Activated naive CD8-positive, alpha-beta T cell treated with anti-CD3 and anti-CD28 coated beads, Interleukin-2, amount 10 ng/mL, durations not matched to agents 7 days and 5 days (primary cell): ENCODE measurements at places on chromosomes 7 and 10. TPM values are rescaled to one million over a fixed set of nuclear protein-coding genes. Genes with fewer than 3 reads are reported as not detected.

Gene ADAP1
- total RNA-seq, result 25.0 TPM

Gene EZH2
- 73.8 TPM for total RNA-seq

Gene GFRA1
- not detected for total RNA-seq

Gene GIMAP4
- total RNA-seq, result 288 TPM

Gene KIAA1217
- 0.06 TPM for total RNA-seq

Gene RADIL
- 0.28 TPM for total RNA-seq

Gene CDK14
- 1.2 TPM for total RNA-seq

Gene NKX2-3
- total RNA-seq, result not detected

Gene TSPAN12
- total RNA-seq, result not detected

Gene ADAM12
- 0.39 TPM for total RNA-seq

DNA sequence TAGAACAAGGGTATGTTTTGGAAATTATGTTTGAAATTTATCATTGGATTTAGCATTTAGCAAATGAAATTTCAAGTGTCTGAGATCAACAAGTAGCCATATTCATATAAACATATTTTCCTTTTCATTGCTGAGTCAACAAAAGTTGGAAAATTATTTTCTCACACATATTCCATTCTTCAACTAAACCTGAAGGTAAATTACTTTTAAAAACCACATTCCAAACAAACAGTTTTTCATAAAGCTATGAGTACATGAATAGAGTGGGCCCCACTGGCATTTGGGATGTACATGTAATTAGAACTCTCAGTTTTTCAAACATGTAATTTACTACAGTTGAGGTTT is 178.3 kb upstream of the MKLN1 start:
- DNase-seq, result no peak

DNA sequence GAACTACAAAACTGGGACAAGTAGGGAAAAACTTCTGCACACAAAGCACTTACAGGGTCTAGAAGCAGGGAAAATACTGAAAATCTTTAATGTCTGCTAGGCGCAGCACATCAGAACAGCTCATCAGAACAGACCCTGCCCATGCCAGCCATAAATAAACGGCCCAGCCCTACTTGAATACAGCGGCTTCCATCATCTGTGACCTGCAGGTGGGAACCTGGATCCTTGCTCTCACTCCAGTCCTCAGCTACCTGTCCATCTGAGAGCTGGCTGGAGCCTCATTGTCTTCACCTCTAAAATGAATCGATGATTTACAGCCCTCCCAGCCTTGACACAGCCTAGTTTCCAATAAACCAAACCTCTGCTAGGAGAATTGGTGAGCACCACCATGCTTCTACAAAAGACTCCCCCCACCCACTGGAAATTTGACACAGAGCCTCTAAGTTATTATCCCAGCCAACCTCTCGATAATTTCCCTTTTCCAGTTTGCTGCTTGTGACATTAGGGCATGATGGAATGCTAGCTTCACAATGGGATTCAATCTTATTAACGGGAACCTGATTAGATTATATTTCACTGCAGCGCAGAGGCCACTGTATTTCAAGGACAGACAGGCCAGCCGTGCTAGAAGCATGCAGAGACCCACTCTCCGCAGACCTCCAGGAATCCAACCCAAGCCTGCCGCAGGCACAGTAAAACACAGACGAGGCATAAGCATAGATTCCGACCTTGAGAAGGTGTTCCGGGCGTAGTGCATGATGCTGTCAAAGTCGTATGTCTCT is 61.6 kb upstream of the OPALIN start:
- no peak for DNase-seq

GRCh38 chr7:33644489-33644888 is 260.9 kb upstream of the BMPER start:
- DNase-seq, result no peak

- no peak for DNase-seq
Measured at GRCh38 chr7:6691103-6691502, 15.6 kb downstream of the ZNF12 start.

DNA sequence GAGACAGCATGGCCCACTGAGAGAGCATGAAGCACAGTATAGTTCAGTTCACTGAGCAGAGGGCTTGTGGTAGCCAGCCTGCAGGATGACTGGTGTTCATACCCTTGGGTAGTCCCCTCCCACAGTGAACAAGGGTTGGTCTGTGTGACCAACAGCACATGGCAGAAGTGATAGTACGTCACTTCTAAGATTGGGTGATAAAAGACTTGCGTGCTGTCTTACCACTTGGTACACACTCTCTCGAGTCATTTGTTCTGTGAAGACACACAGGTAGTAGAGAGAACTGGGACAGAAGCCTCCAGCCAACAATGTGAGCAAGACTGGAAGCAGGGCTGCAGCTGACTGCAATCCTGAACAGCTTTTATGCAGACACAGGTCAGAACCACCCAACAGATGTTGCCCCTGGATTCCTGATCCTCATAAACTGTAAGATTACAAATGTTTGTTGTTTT is 14.6 kb downstream of the EPC1 start:
- peak; percentile 48 for DNase-seq

DNA sequence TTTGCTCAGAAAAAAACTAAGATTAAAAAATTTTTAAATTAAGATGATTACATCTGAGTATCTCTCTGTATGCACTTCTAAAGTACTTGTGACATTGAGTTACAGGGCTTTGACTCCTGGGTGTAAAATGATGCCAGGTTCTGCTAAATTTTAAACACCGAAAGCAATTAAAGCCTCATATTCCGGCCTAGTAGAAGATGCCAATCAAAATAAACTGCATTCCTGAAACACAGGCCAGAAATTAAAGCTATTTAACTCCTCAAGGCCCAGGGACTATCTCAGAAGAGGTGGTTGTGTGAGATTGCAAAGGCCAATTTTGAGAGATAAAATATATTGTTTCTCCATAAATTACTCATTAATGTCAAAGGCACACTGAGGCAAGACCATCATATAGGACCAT is 388.3 kb downstream of the KIF20B start:
- DNase-seq, result no peak

GRCh38 chr7:67361150-67361549 is 364.5 kb downstream of the TYW1 start:
- no peak for DNase-seq

DNA sequence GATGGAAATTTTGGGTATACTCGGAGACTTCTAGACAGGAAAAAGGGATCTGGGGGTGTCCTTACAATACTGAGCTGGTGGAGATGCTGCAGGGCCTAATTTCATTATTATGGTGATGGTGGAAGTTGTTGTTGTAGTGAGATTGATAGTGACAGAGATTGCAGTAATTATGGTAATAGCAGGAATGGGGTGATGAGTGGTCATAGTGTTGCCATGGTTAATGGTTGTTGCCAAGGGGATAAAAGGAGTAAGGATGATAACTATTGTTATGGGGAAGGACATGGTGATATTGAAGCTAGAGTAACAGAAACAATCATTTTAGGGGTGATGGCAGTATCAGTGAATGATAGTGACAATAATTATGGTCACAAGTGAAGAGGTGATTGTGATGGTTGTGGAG is 27.1 kb upstream of the LBX1 start:
- no peak for DNase-seq

GRCh38 chr7:118312051-118312450 is 87.5 kb downstream of the ANKRD7 start:
- no peak for DNase-seq

DNA sequence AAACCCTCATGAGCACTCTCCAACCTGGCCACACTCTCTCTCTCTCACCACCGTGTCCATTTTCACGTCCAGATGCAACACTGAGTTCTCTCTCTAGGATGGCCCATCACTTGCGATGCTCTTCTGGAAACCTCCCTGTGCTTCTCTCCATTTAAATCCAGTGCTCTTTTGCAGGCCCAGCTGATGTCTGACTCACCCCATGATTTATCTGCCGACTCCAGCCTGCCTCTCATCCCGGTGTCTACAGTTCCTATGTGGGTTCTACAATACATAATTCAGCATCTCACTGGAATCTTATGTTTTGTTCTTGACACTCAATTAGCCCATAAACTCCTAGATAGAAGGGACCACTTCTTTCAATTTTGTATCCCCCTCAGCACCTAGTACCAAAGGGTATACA is 5.0 kb downstream of the TPK1 start:
- no peak for DNase-seq

- no peak for DNase-seq
Measured at GRCh38 chr10:65083222-65083621, 1562.0 kb downstream of the REEP3 start.

DNA sequence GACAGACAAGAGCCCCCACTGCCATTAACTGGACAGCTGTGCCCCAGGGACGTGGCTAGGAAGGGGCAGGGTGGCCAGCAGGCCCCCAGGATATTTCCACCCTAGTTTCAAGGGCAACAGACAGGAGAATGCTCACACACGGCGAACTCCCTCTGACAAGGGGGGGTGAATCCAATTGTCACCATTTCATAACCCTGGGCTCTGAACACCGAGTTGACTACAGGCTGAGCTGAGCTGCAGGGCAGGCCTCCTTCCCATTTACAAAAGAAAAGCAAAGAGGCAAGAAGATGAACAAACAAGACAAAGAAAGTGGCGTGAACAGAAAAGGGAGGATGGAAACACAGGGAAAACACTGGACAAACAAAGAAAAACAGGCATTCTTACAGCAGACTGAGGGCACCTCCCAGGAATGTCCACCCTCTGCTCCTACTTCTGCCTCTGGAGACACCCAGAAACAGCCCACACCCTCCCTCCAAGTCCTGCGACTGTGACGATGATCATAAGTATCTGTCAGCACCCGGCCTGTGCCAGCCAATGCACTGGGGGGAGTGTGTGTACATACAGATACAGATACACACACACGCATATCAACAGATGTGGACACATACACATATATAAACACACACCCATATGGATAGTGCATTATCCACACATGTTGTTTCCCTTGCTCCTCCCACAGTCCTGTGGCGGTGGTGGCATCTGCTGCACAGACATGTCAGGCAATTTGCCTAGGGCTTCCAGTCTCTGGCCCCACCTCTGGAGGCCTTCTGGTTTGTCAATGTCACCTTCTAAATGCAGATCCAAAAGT is 66.2 kb downstream of the FAM53B start:
- DNase-seq, result no peak

GRCh38 chr7:45007571-45008328 is 7.7 kb downstream of the CCM2 start:
- DNase-seq, result peak; percentile 47
